Frontal cortex (tissue), 4 donors: ENCODE measurements at places on chromosomes 7 and 10.

DNA sequence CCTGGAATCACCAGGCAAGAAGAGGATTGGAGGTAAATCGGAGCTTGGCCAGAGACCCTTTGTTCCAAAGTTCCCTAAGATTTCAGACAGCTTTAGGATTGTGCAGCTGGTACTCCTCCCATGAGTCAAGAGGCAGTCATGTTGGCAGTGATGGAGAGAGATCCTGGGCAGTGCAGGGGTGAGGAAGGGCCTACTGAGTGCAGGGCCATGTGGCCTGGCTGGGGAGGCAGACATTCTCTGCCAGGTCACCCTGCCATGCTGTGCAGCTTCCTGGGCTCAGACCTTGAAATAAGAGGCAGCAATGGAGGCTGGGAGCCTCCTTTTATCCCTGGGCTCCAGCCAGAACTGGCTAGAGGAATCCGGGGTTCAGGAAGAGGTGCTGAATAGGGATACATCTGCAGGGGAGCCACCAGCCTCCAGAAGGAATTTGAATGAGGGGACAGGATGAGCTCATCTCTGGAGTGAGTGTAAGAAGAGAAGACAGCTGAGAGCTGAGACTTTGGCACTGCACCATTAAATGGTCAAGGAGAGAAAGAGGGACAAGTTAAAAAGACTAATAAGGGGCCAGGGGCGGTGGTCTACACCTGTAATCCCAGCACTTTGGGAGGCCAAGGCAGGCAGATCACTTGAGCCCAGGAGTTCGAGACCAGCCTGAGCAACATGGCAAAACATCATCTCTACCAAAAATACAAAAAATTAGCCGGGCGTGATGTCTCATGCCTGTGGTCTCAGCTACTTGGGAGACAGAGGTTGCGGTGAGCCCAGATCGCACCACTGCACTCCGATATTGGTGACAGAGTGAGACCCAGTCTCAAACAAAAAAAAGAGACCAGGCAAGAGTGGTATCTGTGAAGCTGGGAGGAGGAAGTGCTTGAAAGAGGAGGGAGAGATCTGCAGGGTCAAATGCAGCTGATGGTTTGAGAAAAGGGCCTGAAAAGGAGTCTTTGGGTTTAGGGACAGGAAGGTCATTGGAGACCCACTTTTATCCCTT is 12.0 kb downstream of the SFTPD start:
- no peak for DNase-seq

- no peak for DNase-seq
Observed at GRCh38 chr7:155233311-155234157, 64.1 kb upstream of the INSIG1 start.

DNA sequence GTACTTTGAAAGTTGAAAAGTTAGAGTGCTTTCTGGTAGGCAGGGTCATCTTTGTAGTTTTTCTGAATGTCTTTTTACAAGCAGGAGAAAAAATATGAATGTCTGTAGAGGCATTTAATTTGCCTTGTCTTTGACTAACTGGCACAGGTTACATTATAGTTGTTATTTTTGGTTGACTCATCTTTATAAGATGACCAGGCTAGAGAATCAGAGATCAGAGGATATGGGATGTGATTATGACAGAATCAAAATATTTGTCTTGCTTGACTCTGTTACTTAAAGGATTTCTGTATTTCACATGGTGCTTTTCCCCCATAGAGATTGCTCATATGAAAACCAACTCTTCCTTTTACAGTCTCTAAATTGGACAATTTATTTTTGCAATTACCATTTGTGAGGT is 2.4 kb downstream of the ZMYND11 start:
- no peak for DNase-seq

- no peak for DNase-seq
Observed at GRCh38 chr7:94921911-94922310, 14.5 kb downstream of the PPP1R9A start.

DNA sequence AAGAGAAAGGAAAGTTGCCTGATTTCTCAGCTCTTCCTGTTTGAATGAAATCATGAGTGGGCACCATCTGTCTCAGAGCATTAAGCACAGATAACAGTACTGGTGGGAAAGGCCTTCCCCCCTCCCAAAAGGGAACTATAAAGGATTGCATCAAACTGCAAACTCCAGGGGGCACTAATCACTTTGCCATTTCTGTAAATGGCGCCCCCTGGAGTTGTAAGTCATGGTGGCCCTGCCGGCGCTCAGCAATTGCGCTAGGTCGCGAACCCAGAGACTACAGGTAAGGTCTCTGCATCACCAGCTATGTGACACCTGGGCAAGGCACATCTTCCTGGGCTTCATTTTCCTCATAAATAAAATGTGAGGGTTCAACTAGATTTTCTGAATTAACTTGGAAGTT is 11.1 kb downstream of the LRRC4 start:
- DNase-seq = no peak

GRCh38 chr7:41592236-41592635 is 110.7 kb downstream of the INHBA start:
- DNase-seq = no peak

GRCh38 chr7:87000344-87000743 is 59.1 kb downstream of the ELAPOR2 start:
- no peak for DNase-seq

DNA sequence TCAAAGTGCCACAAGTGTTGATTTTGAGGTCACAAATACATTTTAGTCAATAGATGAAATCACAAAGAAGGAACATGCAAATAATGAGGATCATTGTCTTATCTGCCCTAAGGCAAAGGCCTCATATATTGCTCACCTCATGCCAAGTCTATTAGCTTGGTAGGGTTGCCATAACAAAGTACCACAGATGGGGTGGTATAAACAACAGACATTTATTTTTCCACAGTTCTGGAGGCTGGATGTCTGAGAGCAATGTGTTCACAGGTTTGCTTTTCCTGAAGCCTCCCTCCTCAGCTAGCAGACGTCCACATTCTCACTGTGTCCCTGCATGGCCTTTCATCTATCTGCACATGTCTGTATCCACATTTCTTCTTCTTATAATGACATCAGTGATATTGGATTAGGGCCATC is 59.6 kb downstream of the RELN start:
- no peak for DNase-seq

DNA sequence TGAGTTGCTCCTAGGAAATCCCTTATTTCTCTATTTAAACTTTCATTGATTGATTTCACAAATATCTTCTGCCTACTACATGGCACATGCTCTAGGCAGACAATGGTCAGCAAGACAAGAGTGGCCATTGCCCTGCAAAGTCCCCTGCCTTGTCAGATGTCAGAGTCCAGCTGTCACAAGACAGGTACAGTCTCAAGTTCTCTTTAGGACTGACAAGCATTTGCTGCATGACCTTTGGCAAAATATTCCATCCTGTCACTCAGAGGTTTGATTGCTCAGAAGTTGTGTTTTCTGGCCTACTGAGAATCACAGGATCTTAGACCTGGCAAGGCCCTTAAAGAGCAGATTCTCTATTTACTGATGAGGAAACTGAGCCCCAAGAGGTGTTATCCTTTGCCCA is 322.3 kb upstream of the NFE2L3 start:
- DNase-seq = no peak
